ENCODE measurements at places on chromosomes 5 and 9. TPM values are rescaled to one million over a fixed set of nuclear protein-coding genes. Genes with fewer than 3 reads are reported as not detected.

GRCh38 chr5:74772359-74772758, 5.3 kb downstream of the NSA2 start:
- no peak overlapping the region for H3K27ac ChIP-seq

DDX4 gene
- not detected for total RNA-seq

DNA sequence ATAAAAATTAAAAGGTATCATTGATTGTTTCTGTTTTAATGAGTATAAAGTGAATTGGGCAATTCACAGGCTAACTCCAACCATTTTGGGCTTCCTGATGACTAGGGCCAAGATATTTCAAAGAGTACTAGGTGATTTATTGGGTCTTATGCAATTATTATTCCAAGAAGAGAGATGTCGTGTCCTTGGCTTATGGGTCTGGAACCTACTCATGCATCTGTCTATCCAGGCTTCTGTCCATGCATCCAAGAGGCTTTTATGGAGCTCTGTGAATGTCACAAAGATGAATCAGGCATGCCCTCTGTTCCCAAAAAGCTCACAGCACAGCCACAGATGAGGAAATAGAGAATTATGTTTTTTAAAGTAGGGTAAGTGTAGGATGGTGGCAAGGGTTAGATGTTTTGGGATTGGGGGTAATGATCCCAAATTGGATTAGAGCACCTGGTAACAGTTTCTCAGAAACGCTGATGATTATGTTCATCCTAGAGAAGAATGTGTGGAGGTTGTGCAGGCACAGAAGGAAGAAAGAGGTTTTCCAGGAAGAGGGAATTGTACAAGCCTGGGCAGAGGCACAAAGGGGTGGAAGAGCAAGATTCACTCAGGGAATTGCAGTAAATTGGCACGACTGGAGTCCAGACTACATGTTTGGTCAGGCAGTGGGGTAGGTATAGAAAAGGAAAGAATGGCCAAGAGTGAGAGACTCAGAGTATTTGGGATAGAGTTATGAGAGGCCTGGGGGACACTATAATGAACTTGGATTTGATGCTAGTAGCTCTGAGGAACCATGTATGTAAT, 83.0 kb upstream of the TNC start:
- no peaks in the 10 kb centered on the region for H3K4me1 ChIP-seq
- no peaks in the 10 kb centered on the region for H3K36me3 ChIP-seq
- DNase-seq, result no peak
- H3K27me3 ChIP-seq, result peaks cover 16% of the 10 kb centered on the region
- H3K4me3 ChIP-seq, result no peak overlapping the region

DNA sequence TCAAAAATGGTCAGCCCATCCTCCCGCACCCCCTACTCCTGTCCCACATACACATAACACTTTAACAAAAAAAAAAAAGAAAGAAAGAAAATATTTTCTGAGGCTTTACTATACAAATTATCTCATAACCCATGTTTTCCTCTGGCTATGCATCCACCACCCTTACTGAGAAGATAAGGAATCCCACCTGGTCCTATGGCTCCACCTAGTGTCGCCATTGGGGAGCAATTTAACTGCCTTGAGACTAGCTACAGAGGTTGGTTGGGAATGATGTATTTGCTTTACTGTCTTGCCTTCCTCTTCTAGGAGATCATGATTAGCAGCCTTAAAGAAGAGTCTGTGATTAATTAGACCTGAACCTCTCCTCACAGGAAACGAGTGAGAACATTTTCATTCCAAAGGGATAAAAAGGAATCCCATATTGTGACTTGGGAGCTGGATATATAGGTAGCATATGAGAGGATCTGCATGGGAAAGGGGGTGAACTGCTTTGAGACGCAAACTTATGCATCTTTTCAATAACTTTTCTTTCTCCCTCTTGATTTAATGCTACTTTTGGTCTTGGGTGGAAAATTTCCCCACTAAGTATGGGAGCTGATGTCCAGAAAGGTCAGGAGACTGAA, 77.7 kb upstream of the SELENOP start:
- no peak overlapping the region for H3K4me3 ChIP-seq
- H3K27ac ChIP-seq, result no peak overlapping the region
- H3K4me1 ChIP-seq, result no peaks in the 10 kb centered on the region
- H3K27me3 ChIP-seq, result no peaks in the 10 kb centered on the region
- H3K36me3 ChIP-seq, result no peaks in the 10 kb centered on the region

FGD3 gene
- total RNA-seq, result 1.8 TPM

DNA sequence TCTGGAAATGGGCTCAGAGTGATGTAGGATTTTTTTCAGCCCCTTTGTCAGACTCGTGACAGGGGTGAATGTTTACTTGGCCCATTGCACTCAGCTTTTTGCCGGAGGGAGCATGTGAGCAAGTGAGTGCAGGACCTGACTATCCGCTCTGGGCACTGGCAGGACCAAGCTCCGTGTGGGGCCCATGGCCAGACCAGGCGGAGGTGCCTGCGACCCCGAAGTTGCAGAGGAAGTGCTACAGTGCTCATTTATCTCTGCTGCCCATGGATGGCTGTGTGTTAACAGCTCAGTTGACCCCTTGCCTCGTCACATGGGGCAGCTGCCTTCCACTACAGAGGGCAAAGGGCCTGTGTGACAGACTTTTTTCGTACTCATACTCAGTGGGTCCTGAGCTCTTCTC, 744.3 kb downstream of the IRX1 start:
- no peak overlapping the region for H3K27ac ChIP-seq
- H3K36me3 ChIP-seq, result no peaks in the 10 kb centered on the region
- H3K4me3 ChIP-seq, result no peak overlapping the region
- DNase-seq, result no peak
- peaks cover 7% of the 10 kb centered on the region for H3K27me3 ChIP-seq

MYMK gene
- not detected for total RNA-seq

DNA sequence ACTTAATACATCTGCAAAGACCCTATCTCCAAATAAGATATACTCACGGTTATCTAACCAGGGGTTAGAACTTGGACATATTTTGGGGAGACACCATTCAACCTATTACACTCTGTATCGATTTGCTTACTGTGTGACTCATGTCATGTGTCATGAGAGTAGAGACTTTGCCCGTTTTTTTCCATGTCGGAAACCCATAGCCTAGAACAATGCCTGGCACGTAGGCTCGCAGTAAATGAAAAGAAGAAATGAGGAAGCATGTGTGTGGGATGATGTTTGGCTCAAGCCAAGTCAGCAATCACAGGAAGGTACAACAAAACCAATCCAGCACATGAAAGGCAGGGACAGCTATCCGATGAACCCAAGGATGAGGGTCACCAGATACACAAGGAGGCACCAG, 94.6 kb upstream of the DNAH5 start:
- DNase-seq, result no peak
- no peaks in the 10 kb centered on the region for H3K36me3 ChIP-seq

DNA sequence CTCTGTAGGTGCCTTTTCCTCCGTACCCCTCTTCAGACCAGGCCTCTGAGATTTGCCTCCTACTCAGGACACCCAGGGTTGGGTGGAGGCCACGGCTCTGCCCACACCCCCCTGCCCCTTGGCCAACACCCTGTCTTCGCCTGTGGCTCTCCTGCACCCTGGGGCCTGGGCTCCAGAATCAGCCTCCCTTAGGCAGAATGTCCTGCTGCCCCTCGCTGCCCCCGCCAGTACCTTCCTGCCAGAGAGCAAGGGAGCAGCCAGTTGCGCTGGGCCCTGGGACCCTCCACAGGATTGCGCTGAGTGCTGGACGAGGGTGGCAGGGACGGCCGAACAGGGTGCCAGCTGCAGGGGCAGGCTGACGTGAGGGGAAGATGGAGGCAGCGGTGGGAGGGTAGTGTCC, 53.5 kb downstream of the COL5A1 start:
- no peaks in the 10 kb centered on the region for H3K27me3 ChIP-seq

GRCh38 chr5:131229623-131230022, 34.2 kb upstream of the CDC42SE2 start:
- H3K4me3 ChIP-seq, result no peak overlapping the region
- no peaks in the 10 kb centered on the region for H3K36me3 ChIP-seq
- H3K27ac ChIP-seq, result no peak overlapping the region
- H3K27me3 ChIP-seq, result no peaks in the 10 kb centered on the region
- no peak for DNase-seq
- no peaks in the 10 kb centered on the region for H3K4me1 ChIP-seq

GMCL2 gene
- total RNA-seq, result not detected

PCDHGA10 gene
- 5.0 TPM for total RNA-seq

- H3K4me1 ChIP-seq, result no peaks in the 10 kb centered on the region
- H3K27me3 ChIP-seq, result no peaks in the 10 kb centered on the region
- DNase-seq, result no peak
- peaks cover 100% of the 10 kb centered on the region for H3K36me3 ChIP-seq
- no peak overlapping the region for H3K27ac ChIP-seq
- no peak overlapping the region for H3K4me3 ChIP-seq
Observed at GRCh38 chr9:92245005-92245797, 48.3 kb downstream of the IARS1 start.

DNA sequence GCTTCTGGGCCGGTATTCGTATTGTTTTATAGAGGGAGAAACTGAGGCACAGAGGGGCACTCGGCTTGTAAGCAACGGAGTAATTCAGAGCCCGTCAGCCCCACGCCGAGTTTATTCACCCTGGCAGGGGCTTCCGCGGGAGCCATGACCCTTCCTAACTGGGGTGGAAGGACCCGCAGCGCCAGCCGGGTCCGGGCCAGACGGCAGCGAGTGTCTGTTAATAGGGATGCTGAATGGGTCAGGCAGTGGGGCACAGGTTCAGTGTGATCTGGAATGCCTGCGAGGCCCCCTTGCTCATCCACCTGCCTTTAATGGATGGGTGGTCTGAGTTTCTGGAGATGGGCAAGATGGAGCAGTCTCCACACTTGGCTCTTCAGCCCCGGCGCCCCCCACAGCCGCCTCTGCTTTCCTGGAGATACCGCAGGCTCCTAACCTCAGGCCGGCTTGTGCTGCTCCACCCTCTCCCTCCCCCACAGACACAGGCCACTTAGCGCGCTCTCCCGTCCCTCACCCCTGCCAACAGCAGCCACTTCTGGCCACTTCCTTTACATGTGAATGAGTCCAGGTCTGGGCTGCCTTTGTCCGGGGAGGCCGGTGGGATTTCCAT, 147.1 kb downstream of the ERCC6L2 start:
- H3K27ac ChIP-seq, result peak overlapping the region; percentile 79
- DNase-seq, result no peak
- H3K36me3 ChIP-seq, result peaks cover 5% of the 10 kb centered on the region
- H3K27me3 ChIP-seq, result peaks cover 85% of the 10 kb centered on the region
- H3K4me3 ChIP-seq, result peak overlapping the region; percentile 73
- H3K4me1 ChIP-seq, result peaks cover 33% of the 10 kb centered on the region

DNA sequence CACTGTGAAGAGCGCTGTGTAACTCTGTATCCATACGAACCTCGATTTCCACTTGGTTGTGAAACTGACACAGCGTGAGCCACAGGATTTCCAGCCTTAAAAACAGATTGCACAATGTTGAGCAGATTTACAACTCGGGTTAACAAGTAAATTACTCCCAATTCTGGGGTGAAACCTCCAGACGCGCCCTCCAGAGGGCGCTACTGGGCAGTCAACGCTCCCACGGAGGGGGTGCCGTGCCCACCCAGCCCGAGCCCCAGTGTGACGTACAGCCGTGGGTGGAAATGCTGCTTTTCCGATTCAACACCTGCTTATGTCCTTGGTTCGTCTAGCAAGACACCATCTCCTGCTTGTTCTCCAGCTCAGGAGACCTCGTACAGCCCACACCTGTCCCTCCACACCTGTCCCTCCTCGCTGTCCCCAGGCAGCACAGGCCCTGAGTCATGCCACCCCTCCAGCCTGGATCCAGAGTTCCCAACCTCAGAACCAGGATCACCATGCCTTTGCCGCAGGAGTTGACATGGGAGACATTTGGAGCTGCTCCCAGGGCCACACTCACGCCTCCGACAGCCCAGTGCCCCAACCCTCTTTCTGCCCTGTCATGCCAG, 34.4 kb upstream of the SLC6A3 start:
- H3K27me3 ChIP-seq, result no peaks in the 10 kb centered on the region
- no peak overlapping the region for H3K4me3 ChIP-seq
- no peaks in the 10 kb centered on the region for H3K4me1 ChIP-seq
- no peak for DNase-seq
- H3K27ac ChIP-seq, result no peak overlapping the region

NUDT12 gene
- 13.6 TPM for total RNA-seq

DNA sequence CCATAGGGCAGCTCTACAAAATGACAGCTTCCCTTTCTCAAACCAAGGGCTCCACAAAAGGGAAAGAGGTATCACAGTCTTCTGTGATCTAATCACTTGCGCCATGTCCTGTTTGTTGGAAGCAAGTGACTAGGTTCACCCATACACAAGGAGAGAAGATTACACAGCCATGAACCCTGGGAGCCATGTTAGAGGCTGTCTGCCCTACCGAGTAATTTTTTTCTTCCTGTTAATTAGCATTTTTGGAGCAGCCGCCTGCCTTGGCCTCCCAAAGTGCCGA, 33.2 kb upstream of the GOLPH3 start:
- H3K36me3 ChIP-seq, result no peaks in the 10 kb centered on the region
- no peaks in the 10 kb centered on the region for H3K27me3 ChIP-seq
- no peak overlapping the region for H3K27ac ChIP-seq
- H3K4me3 ChIP-seq, result no peak overlapping the region
- H3K4me1 ChIP-seq, result peaks cover 23% of the 10 kb centered on the region

SLC46A2 gene
- not detected for total RNA-seq

TTC16 gene
- 0.25 TPM for total RNA-seq

MAMDC2 gene
- total RNA-seq, result 9.0 TPM

DNA sequence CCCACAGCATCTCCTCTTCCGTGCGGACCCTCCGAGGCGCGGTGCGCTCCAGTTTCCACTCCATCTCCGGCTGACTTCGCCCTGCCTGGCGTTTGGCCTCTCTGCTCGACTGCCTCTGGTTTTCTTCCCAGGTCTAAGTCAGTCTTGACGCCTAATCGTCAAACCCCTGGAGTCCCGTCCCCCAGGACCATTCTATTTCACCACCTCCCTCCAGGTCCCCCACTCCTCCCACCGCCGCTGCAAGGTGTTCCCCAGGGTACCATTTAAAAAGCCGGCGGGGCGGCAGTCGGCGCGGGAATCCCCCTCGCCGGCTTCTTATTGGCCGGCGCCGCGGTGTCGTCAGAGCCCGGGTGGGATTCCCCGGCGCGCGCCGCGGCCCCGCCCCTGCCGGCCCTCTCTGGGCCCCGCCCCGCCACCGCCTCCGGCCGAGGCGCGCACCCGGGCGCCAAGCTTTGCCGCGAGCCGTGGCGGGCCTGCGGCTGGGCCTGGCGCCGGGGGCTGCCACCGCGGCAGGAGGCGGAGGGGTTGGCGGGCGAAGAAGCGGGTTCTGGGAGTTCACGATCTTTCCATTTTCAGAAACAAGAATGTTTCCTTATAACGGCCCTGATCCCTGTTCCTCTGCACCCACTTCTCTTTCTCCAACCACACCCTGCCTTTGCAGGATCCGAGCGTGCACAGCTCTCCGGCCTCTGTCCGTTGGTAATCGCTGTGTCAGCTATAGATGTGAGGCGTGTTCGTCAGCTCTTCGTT, at the start of gene CDC20B:
Gene CDC20B (minus strand): TSS at position 241 of the 750 bp plus-strand sequence. CDS start 177 bp downstream, at position 64.
- peak within 1 kb of the TSS; percentile 66 for H3K4me3 ChIP-seq
- peaks cover 85% of the 10 kb centered on the region for H3K27me3 ChIP-seq

OBP2B gene
- total RNA-seq, result not detected

DNA sequence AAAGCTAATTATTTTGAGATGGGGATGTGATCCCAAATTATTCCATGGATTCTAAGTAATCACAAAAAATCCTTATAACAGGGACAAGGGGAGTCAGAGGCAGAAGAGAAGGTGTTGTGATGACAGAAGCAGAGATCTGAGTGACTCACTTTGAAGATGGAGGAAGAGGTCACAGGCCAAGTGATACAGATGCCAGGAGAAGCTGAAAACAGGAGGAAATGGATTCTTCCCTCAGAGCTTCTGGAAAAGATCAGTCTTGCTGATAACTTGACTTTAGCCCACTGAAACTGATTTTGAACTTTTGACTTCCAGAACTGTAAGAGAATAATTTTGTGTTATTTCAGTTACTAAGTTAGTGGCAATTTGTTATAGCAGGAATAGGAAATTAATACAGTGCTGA, 105.3 kb downstream of the GCNT1 start:
- no peak overlapping the region for H3K4me3 ChIP-seq
- no peak overlapping the region for H3K27ac ChIP-seq
- H3K4me1 ChIP-seq, result no peaks in the 10 kb centered on the region
- DNase-seq, result no peak

SLC27A6 gene
- total RNA-seq, result 61.1 TPM
